ENCODE measurements at places on chromosomes 6 and 20.

- no peak for DNase-seq
These were observed 219.8 kb downstream of the LAMA2 start for GRCh38 chr6:129102741-129103140.

DNA sequence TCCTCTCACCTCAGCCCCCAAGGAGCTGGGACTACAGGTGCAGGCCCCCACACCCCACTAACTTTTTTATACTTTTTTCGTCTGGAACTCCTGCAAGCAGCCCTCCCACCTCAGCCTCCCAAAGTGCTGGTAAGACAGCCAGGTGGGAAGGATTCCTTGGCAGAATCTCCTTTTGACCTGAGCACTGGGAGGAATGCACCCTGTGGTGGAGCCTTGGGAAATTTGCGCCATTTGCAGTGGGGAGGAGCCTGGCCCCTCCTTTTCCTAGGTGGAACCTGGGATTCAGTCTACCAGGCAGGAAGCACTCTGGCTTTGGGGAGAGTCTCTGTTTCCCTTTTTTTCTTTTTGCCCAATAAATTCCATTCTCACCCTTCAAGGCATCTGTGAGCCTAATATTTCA, 2.3 kb upstream of the RNGTT start:
- DNase-seq: no peak

DNA sequence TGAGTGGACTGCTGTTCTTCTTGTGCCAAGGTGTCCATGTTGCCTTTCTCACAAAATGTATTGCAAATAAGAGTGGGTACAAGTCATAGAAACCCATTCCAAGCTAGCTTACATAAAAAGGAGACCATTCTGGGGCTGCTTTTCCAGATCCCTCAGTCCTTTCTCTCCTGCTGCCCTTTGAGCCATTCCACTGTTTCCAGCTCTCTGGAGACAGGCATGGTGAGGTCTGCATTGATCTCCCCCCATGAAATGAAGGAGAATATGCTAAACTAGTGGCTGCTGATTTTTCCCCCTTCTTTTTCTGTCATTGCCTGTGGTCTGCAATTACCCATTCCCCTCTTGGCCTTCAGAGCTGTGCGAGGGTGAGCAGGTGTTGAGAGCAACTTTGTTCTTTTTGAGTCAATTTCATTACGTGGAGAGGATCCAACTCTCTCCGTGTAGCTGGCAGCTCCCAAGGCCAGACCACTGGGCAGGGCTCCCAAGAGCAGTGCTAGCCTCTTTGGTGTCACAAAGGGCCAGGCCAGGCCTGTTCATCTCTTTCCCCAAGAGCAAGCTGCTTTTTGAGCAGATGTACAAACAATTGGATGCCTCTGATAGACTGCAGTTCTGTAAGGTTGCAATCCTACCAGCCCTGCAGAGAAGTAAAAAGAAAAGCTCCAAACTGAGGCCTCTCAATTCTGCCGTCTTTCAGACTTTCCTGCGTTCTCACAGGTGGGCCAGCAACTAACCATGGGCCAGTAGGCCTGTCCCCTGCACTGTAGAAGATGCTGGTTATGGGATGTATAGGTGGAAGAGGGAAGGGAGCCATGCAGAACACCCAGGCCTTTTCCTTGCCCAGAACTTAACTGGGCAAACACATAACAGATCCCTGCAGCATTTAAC, 96.1 kb upstream of the ARMC2 start:
- DNase-seq: no peak

GRCh38 chr6:105318660-105319059, 84.2 kb downstream of the PREP start:
- no peak for DNase-seq

- no peak for DNase-seq
These were observed 151.7 kb downstream of the TMEM200A start for GRCh38 chr6:130517444-130517931.

GRCh38 chr6:158069800-158070195, 88.1 kb downstream of the SYNJ2 start:
- DNase-seq: no peak

DNA sequence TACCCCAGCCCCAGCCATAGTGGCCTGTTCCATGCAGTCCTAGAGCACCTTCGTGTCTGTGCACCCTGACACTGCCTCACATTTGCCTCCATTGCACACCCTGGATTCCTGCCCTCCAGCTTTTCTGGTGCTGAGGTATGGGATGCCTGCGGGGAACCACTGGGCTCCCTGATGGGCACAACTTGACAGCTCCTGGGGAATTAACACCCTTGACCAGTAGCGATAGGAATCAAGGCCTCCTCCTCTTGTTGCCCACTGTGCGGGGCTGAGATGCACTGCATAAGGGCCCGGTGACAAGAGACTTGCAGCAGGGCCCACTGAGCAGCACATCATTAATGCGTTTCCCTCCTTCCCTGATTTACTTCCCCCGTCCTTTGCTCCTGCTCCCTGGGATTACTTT, 235.6 kb upstream of the MOCS1 start:
- no peak for DNase-seq

GRCh38 chr6:150373260-150373701, 4.5 kb downstream of the IYD start:
- no peak for DNase-seq

- DNase-seq: no peak
These were observed 731 bp upstream of the RBL1 start for GRCh38 chr20:37096415-37097041.

DNA sequence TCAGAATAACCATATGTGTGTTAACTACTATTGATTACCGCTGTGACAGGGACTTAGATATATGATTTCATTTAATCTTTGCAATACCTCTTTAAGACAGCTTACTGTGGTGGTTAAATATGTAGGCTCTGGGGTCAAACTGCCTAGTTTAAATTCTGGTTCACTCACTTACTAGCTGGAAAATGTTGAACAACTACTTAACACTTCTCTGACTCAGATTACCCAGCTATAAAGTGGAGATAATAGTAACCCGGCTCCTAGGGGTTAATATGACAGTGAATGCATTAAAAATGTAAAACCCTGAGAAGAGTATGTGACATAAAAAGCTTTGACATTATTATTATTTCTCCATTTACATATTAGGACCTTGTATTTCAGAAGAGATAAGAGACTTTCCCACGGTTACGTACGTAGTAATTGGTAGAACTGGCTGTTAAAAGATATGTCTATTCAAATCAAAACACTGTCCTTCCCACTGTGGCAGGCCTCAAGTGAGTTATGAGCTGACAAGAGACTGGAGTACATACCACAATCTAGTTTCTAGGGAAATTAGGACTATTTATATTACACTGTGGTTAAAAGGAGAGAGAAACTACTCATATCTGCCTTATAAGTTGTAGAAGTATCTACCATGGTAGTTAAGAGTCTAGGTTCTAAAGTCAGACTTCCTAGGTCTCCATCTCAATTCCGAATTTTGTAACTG, 4.4 kb upstream of the PLCB1 start:
- DNase-seq: no peak

GRCh38 chr6:163616452-163616851, 201.9 kb downstream of the QKI start:
- DNase-seq: no peak

DNA sequence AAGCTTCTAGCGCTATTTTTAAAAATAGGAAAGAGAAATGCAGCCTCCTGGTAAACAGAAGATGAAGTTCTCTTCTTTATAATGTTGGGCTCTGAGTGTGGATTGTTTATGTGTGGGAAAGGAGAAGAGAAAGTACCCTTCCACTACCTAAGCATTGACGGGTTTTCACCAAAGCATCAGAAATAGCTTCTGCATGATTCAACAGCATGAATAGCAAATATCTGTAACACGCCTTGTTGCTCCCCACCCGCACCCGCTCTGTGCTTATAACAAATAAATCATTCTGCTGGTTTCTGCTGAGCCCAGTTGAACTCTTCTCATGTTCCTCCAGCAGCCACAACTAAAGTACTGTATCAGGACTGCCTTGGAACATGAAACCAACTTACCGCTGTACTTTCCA, 20.7 kb downstream of the TXLNB start:
- DNase-seq: no peak

DNA sequence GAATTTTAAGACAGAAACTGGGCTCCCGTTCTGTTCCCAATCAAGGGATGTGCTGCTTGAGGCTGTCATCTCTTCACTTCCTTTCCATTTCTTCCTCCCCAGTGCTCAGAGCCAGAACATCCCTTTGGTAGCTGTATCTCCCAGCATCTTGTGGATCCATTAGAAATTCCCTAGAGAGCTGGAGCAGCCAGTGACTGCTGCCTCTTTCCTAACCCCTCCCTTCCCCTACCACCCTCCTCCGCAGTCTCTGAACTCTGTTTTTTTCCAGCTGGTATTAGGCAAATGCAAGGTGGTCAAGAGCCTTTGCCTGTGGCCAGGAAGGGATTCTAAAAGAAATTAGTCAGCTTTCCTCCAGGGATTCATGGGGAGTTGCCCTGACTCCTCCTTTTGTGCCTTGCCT, 208.0 kb downstream of the EYA2 start:
- no peak for DNase-seq

- DNase-seq: no peak
These were observed 93.6 kb downstream of the MYB start for GRCh38 chr6:135274561-135275293.

GRCh38 chr6:166580076-166581050, 6.1 kb downstream of the RAMACL start:
- no peak for DNase-seq
